Stimulated activated CD8-positive, alpha-beta memory T cell treated with anti-CD3 and anti-CD28 coated beads, Interleukin-4, amount 100 ng/mL, for 4 hours (primary cell): ENCODE measurements at places on chromosomes 4 and X.

GRCh38 chr4:168584321-168584771 is 87.5 kb downstream of the PALLD start:
- no peak for DNase-seq

- DNase-seq, result no peak
Measured at GRCh38 chrX:81336455-81337152, 134.7 kb downstream of the SH3BGRL start.

DNA sequence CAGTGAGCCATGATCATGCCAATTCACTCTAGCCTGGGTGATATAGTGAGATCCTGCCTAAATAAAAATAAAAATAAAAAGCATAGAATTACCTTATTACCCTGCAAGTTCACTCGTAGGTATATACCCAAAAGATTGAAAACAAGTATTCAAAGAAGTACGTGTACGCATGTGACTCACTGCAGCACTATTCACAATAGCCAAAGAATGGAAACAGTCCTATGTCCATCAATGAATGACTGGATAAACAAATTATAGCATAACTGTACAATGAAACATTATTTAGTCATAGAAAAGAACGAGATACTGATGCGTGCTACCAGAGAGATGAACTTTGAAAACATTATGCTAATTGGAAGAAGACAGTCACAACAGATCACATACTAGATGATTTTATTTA is 204.6 kb upstream of the DIAPH2 start:
- DNase-seq, result no peak

GRCh38 chr4:132502096-132502552 is 647.0 kb upstream of the PCDH10 start:
- DNase-seq, result no peak

GRCh38 chr4:3489451-3489962 is 26.4 kb downstream of the DOK7 start:
- no peak for DNase-seq

DNA sequence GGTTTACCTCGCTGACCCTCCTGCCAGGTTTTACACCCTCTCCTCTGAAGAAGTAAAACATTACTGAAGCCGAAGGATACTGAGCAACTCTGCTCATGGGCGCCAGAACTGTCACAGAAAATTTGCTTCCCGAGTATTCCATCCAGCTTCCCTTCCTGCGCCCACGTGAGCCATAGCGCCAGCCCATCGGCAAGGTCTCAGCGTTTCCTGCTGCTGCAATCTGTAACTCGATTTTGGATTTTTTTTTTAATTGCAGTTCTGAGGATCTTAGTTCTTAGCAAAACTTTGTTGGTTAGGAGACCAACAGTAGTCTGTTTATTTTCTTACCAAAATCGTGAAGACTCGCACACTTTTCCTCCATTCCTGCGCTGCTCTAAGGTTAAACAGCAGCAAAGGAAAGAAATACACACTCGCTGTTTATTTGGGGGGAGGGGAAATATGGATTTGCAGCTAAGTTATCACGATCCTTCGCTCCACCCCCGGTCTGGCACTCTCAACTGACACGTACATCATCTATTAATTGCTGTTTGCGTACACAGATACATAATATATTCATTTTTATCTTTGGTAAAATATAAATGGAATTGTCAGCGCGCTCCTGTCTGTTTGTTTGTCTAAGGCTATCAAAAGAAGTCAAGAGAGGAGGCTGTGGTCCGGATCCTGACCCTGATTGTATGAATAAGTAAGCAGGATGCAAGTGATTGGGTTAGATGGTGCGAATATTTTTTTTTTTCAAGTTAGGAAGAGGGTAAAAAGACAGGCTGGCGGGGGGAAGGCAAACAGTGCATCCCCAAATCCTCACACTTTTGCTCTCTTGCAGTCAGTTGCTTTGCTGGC is at the start of gene TLL1:
TLL1 (plus strand) TSS at position 777 of the 837 bp plus-strand sequence. CDS start 668 bp downstream, outside the sequence.
- no peak for DNase-seq

DNA sequence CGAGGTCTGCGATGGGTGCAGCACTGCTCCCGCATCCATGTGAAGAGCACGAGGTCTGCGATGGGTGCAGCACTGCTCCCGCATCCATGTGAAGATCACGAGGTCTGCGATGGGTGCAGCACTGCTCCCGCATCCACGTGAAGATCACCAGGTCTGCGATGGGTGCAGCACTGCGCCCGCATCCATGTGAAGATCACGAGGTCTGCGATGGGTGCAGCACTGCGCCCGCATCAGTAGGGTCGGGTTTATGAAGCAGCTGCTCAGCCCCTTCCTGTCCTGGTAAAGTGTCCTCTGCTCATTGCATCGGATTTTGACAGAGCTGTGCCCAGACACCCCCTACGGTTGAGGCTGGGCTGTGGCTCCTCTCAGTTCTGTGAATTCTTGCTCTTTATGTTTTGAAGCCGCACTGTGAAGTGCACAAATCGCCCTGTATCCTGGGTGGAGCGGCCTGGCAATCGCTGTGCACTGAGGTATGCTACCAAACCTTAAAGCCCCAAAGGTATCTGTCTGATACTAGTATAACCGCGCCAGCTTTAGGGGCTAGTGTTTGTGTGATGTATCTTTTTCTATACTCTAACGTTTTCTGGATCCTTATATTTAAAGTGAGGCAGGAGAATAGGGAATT is 98.7 kb downstream of the CPZ start:
- DNase-seq, result no peak

GRCh38 chr4:168257768-168258167 is 60.8 kb downstream of the DDX60 start:
- no peak for DNase-seq

DNA sequence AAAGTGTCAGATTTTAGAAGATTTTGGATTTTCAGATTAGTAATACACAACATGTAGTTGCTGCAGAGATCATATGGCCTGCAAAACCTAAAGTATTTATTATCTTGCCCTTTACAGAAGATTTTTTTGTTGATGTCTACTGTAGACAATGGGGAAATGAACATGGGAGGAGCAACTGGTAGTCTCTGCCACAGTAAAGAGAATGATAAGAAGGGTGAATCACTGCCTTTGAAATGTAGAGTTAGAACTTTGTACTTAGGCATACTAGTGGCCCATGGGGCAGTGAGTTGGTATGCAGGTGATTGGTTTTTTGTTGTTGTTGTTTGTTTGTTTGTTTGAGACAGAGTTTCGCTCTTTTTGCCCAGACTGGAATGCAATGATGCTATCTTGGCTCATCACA is 50.1 kb downstream of the GAB1 start:
- no peak for DNase-seq

GRCh38 chr4:17595471-17596005 is 18.5 kb downstream of the LAP3 start:
- no peak for DNase-seq

- no peak for DNase-seq
Measured at GRCh38 chr4:139553751-139554641, 2.0 kb downstream of the SETD7 start.

DNA sequence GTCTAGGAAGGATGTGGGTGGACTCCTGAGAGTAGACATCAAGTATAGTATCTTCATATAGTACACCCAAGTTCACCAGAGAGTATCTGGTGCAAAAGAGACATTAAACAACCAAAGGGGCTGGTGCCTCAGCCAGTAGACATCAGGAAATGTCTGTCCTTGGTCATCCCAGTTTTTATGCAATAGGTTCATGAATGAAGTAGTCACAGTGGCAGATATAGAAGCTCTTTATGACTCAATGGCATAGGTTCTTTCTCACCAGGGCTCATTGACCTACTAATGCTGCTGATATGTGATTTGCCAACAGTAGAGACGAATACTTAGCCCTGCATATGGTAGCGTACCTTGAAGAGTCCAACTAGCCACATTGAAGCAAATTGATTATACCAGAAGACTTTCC is 45.0 kb upstream of the CCDC149 start:
- DNase-seq, result no peak

DNA sequence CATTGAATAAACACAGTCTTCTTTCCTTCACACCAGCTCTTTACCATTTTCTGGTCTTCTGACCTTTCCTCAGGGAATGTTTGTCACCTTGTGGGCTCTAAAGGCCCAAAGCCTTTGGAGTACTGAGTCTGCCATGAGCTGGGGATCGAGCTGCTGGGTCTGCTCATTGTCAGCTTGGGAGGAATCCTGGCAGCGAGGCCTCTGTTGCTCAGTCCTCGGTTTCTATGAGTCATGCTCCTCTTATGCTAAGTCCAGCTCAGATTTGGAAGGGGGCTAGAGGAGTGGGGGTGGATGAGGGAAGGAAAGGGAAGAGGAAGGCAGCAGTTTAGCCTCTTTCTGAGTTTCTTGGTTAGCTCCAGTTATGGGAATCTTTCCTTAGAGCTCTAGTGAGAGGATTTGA is 31.1 kb downstream of the NHSL2 start:
- no peak for DNase-seq

- DNase-seq, result no peak
Measured at GRCh38 chr4:95980877-95981360, 141.0 kb downstream of the PDHA2 start.

DNA sequence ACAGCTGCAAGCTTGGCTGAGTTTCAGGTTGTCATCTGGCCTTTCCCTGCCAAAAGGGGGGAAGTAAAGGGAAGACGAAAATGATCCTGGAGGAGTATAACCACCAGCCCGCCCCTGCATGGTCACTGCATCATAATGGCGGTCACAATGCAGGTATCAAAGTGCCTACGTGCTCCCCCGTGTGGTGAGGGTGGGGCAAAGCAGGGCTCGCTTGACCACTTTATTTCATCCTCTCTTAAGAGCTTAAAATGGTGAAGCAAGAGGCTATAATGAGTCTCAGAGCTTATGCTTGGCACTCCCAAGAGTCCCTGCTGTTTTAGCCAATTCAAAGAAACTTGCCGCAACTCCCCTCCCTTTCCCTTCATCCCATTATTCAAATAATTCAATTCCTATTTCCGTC is 105.6 kb downstream of the APOOL start:
- DNase-seq, result no peak

DNA sequence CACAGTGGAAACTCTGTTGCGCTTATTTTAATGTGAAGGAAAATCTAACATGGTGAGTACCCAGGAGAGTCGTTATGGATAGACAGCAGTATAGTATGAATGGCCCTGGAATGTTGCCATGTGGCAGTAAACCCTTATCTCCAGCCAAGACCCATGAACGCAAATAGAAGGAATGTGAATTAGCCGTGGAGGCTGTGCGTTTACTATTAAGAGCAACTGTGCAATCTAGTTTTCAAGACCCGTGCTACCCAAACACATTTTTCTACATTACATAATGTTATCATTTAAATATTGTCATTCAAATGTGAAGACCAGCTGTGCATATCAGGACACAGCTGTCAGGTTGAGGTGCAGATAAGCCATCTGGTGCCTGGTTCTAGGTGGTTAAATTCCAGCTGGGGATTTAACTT is 13.3 kb upstream of the AGA start:
- no peak for DNase-seq

DNA sequence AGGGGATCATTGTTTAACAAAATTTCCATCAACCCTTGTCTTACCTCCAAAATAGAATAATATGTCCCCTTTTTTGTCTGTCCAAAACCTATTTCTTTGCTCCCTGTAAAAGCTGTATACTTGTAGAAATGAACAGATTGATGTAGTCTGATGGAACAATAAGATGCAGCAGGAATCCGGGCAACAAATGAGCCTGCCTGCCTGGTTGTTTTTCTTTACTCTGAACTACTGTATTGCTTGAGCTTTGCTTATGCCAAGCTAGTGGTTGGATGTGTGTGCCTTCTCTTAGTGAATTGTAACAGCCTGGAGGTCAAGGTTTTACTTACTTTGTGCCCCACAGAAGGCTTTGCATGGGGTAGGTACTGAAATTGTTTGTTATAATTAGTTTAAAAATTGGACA is 116.2 kb upstream of the TLL1 start:
- no peak for DNase-seq

DNA sequence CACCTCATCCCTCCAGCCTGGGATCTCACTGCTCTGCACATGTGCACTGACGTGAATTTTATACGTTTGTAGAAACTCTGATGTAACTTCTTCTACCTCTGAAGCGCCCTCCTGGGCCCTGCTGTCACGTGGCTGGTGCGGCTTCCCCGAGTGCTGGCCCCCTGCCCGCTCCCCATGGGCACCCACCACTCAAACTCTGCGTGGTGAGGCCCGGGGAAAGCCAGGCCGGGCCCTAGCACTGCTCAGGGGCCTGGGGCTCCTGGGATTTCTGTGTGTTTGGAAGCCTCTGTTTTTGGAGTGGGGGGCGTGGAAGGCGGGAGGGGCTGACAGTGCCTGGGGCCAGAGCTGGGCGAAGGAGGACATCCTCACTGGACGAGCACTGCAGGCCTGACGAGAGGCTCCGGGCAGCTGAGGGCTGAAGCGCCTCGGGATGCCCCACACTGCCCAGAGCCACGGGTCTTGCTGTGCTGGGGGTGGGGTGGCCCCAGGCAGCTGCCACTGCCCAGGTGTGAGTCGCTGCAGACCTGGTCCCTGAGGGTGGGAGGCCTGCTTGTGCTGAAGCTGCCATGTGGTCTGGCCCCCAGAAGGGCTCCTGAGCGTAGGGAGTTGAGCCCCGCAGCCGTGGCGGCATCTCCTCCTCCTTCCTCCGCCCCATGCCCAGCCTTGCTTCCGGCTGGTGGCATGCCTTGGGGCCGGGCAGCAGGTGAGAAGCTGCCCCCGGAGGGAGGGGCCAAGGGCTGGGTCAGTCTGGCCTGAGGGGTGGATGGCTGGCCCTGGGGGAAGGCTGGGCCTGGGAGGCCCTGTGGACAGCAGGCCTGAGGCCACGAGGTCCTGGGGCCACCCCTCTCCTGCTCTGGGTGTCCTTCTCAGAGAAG is 7.7 kb downstream of the NAT8L start:
- DNase-seq, result no peak

GRCh38 chr4:61204353-61205060 is 4.4 kb downstream of the ADGRL3 start:
- DNase-seq, result no peak

DNA sequence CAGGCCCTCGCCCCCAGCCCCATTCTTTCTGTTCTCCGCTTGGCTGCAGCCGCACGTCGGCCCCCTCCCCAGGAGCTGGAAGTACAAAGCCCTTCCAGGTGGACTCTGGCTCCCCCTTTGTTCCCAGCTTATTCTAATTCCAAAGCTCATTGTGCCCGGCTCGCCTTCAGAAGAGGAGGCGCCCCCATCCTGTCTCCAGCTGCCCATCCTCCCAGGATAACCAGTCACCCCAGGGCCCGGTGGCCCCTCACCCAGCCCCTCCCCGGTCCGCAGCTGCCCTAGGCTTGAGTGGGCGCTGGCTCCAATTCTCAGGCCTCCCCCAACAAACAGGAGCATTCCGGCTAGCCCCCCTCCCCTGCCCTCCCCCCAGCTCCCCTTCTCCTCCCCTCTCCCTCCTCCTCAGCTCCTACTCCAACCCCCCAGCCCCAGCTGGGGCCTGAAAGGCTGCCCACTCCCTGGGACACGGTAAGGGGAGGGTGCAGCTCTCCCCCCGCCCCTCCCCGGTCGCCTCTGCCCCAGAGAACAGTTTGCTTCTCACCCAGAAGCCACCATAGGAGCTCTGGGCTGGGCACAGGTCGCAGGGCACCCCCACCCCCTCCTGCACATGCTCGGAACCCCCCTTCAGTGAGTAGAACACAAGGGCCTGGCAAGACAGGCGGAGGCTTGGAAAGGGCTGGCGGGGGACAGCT is 3.1 kb upstream of the SLC6A8 start:
- no peak for DNase-seq
